ENCODE measurements at places on chromosomes 1 and 21. TPM values are rescaled to one million over a fixed set of nuclear protein-coding genes. Genes with fewer than 3 reads are reported as not detected.
A peak's percentile ranks its signal among the peaks of the same experiment; 100 is the strongest.

OLFML2B gene
- total RNA-seq, result 2.2 TPM

PDC gene
- not detected for total RNA-seq

SLAMF7 gene
- 4.2 TPM for total RNA-seq

FAM3B gene
- 0.10 TPM for total RNA-seq

SFN gene
- 7.0 TPM for total RNA-seq

SH2D1B gene
- total RNA-seq, result 0.10 TPM

VSIG8 gene
- 0.03 TPM for total RNA-seq

LRRC8B gene
- 1.1 TPM for total RNA-seq

GRCh38 chr1:3598522-3599285 is 12.6 kb downstream of the MEGF6 start:
- no peak for DNase-seq

- no peak for DNase-seq
Observed at GRCh38 chr1:66752671-66753371, 562 bp downstream of the DYNLT5 start.

DNA sequence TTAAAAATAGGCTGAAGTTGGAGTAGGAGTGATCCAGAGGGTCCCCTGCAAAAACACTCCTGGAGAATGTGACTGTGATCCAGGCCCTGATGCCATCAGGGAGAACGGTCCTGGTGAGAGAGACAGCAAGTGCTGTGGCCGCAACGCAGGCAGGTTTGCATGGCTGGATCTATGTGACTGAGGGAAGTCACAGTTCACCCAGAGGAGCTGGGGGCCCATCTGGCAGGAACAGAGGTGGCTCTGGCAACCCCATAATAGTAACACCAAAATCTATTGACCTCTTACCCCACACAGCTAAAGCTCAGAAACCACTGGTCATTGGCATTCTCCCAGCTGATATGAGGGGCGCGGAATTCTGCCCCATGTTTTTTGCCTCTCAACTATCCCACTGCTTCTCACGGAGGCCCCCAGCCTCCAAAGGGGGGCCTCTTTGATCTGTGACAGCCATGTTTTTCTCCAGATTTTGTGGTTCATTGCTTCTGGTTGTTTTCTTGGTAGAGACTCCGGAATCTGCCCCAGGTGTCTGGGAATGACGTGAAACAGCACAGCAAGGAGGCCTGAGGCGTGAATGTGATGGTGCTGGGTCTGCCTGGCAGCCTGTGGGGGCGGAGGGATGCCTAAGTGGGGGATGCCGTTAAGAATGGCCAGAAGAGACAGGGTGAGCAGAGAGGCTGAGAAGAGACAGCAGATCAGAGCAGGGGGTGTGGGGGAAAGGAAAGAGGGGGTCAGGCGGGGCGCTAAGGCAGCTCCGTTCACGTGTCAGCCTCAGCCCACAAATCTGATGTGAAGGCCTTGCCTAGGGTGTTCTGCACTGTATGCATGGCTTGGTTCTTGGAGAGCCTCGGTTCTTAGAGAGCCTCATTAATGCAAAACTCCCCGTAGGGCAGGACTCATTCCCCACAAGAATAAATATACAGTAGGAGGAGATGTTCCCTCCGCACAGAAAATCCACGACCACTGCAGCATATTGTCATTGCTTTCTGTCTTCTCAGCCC is 23.5 kb downstream of the CASP9 start:
- no peak for DNase-seq

DNA sequence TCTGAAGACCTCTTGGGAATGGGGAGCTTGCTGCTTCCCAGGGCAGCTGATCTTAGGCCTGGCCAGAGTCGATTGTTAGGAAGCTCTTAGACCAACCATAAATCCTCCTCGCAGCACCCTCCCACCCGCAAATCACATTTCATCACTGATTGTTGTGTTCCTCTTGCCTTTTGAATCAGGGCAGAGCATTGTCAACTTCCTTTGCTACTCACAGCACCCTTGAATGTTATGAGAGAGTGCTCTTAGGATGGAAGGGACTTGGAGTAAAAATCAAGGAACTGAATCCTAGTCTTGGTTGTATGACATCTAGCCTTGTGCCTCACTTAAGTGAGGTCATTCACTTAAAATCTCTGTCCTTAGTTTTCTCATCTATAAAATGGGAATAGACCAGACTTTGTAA is 3.0 kb downstream of the VASH2 start:
- no peak for DNase-seq

DNA sequence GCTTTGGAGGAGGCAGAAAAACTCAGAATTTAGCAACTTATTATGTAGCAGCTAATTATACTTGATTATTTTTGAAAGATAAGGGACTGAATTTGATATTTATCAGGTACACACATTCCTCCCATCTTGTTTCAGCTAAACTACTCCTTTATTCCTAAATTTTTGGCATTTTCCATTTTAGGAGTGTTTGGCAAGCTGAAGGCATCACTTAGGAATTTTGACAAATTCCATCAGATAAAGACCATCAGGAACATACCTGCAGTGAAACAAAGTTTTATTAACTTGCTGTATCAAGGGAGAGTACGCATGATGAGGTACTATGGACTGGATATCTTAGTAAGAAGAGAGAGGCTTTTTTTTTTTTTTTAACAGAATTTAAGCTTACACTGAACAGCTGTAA is 1092.2 kb downstream of the PLA2G4A start:
- no peak for DNase-seq

GRCh38 chr1:32902535-32902920 is 1.3 kb upstream of the TMEM54 start:
- no peak for DNase-seq

DNA sequence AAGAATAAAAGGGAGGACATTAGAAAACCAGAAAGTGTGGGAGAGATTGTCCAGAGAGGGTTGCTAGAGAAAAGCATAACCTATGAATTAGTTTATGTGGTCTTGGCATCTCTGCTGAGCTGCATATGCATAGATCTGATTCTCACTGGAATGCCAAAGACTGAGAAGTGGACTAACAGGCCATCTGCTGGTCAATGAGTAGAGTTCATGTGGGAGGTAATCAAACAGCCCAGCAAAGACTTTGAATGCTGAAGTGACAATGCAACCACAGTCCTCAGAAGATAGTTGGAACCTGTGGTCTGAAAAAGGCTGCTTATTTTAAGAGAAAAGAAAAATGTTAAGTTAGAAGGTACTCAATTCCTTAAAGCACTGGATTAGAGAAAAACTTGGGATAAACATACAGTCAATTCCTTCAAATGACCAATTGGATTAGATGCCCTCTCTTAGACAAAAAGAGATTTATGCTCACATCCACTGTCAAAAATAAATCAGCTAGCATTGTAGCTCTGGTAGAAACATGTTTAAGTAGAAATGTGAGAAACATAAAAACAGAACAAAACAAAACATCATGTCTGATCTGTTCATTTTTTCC is 382.8 kb downstream of the AMY1C start:
- DNase-seq, result peak; percentile 30

GRCh38 chr1:119829625-119830024 is 18.4 kb upstream of the REG4 start:
- no peak for DNase-seq

GRCh38 chr1:116762781-116763115 is 8.5 kb downstream of the CD2 start:
- no peak for DNase-seq

DNA sequence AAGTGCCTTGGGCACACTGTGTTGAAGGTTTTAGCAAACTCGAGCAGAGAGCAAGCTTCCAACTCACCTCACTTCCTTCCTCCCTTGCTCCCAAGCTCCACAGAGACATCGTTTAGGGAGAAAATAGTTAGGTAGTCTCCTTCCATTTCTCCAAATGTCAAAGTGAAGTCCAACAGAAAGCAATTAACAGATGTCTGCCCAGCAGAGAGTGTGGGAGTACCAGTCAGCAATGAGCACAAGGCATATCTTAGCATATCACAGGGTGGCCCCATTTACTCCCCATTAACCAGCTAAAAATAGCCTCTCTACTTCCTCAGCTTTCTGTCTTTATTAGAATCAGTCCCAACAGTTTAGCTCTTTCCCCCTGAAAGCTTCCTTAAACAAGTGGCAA is 334.2 kb upstream of the CAMK1G start:
- DNase-seq, result no peak

GRCh38 chr1:107523061-107523460 is 382.2 kb downstream of the NTNG1 start:
- no peak for DNase-seq

DNA sequence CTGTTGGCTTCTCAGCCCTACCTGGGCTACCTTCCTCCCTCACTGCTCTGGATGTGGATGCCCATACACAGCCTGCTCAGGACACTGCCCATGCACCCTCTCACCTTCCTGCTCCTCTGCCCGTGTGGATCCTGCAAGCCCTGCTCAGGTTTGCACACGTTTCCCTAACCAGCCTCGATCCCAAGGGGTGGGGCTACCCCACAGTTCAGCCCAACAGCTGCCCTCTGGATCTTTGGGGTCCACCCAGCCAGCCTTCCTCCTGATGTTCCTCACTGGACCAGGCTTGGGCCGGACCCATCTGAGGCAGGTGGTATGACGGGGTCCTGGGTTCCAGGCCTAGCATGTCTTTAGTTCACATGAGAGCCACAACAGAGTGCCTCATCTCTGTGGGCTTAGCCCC is 4.7 kb downstream of the TMEM54 start:
- DNase-seq, result no peak
